ENCODE measurements at places on chromosomes 11 and 22. TPM values are rescaled to one million over a fixed set of nuclear protein-coding genes. Genes with fewer than 3 reads are reported as not detected.

The OR5B21 gene
- not detected for total RNA-seq

The OR51B5 gene
- 0.47 TPM for total RNA-seq

The MALAT1 gene
- 83.9 TPM for total RNA-seq

The CRYBB3 gene
- total RNA-seq = not detected

The IRAG1 gene
- total RNA-seq = not detected

The RIBC2 gene
- 2.6 TPM for total RNA-seq

The TTC17 gene
- total RNA-seq = 28.4 TPM

The ETS1 gene
- 36.4 TPM for total RNA-seq

The C11orf91 gene
- 0.85 TPM for total RNA-seq

The CAVIN3 gene
- 19.2 TPM for total RNA-seq

The ANO5 gene
- total RNA-seq = 1.2 TPM

All from A549 treated with ZK216348 at 1 μM for 4 hours (cell line).